ENCODE measurements at places on chromosomes 3 and 15.

- DNase-seq = no peak
Observed at GRCh38 chr15:65525622-65526021, 4.6 kb upstream of the HACD3 start.

GRCh38 chr3:5754602-5755001 is 567.1 kb downstream of the EDEM1 start:
- no peak for DNase-seq

DNA sequence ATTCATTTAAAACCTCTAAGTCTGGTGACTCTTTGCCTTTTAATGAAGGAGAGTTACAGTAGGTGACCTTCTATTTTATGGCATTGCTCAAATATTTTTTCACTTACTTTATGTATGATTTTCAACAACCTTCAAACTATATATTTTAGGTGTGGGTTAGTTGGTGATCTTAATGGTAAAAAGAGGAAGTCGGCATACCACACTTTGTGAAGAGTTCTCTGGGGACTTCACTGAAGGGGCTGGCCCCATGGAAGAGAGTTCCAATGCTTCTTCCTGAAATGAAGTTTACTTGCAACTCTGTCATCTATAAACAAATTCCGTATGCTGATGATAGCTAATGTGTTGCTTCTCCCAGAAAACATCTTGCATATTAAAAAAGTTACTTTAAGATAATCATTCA is 647.0 kb upstream of the SGO1 start:
- DNase-seq = no peak

DNA sequence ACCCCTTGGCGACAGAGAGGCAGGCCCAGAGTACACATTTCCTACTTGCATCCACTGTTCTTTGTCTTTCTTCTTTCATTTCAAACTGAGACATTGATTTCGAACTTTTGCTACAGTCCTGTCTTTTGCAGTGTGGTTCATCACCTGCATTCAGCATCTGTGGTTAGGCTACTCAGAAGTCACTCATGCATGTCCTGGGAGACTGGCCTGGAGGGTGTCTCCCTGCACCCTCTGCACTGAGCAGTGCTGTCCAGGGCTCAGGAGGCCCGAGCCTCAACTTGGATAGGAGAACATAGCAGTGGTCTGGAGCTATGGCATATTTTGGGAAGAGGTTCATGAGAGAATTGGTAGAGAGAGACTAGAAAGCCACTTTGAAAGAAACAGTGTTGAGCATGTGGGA is 240.2 kb upstream of the TPRG1 start:
- no peak for DNase-seq

GRCh38 chr3:172546628-172547214 is 23.5 kb upstream of the TNFSF10 start:
- DNase-seq = no peak

GRCh38 chr15:51675234-51675633 is 6.1 kb upstream of the SCG3 start:
- no peak for DNase-seq

GRCh38 chr3:18717598-18717997 is 292.5 kb upstream of the SATB1 start:
- DNase-seq = no peak

- no peak for DNase-seq
Observed at GRCh38 chr3:52393131-52393807, 51.6 kb downstream of the SEMA3G start.

DNA sequence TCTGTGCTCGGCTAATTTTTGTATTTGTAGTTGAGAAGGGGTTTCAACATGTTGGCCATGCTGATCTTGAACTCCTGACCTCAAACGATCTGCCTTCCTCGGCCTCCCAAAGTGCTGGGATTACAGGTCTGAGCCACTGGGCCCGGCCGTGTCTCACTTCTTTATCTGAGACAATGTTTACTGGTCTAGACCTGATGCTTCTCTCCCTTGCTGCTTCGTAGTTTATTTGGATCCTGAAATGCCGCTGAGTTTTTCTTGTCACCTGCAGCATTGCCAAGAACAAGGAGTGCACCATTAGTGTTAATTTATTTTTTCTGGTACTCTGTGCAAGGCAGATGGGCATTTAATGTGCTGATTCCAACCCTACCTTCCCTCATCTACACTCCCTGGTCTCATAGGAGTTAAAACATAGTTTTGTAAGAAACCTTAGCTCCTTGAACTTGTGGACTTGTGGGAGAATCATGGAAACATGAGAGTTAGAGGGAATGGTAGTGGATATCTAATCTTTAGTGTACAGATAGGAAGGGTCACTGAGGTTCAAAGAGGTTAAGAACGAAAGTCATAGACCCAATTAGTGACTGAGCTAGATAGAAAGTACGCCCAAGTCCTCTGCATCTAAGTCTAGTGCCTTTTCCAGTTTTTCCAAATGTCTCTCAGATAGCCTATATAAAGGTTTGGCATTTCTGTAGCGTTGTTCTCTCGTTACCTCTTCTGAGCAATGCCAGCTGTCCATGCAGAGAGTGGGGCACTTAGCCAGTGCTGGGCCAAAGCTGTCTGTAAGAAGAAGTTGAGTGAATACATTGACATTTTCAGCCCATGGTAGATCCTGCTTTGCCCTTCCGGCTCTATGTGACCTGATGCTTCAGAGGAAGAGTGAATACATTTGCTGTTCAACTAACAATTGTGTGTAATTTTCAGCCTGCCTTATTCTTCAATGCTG is 244.1 kb downstream of the LPP start:
- no peak for DNase-seq

DNA sequence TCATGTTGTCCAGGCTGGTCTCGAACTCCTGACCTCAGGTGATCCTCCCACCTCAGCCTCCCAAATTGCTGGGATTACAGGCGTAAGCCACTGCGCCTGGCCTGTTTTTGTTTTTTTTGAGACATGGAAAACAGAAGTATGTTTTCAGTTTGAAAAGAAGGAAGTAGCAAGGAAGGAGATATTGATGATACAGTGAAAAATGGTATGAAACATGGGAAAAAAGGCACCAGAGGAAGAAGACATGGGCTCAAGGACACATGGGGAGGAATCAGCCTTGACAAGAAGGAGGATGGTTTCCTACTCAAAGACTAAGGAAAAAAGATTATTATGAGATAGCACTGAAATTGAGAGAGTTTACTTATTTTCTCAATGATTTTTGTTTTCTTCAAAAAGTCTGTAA is 30.7 kb downstream of the FMN1 start:
- no peak for DNase-seq

DNA sequence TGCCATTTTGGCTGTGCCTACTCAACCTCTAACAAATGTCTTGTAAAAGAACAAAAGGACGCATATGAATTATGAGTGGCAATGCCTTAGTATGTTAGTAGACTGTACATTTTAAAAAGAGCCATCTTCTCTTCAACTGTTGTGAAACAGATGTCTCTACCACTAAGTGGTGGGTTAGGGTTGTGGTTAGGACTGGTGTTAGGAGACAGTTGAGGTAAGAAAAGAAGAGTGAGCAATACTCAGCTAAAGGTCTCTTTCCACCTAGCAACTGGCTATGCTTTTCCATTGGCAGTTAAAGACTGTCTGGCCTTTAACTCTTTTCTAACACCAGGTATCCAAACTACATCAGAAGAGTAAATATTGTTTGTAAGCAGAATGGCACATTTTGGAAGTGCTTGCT is 221.7 kb upstream of the TBC1D5 start:
- no peak for DNase-seq

GRCh38 chr15:66617137-66618090 is 51.6 kb upstream of the LCTL start:
- DNase-seq = no peak

- peak; percentile 68 for DNase-seq
Observed at GRCh38 chr15:80999623-81000036, 1.1 kb upstream of the TLNRD1 start.
